ENCODE measurements at places on chromosomes 16 and 17.

DNA sequence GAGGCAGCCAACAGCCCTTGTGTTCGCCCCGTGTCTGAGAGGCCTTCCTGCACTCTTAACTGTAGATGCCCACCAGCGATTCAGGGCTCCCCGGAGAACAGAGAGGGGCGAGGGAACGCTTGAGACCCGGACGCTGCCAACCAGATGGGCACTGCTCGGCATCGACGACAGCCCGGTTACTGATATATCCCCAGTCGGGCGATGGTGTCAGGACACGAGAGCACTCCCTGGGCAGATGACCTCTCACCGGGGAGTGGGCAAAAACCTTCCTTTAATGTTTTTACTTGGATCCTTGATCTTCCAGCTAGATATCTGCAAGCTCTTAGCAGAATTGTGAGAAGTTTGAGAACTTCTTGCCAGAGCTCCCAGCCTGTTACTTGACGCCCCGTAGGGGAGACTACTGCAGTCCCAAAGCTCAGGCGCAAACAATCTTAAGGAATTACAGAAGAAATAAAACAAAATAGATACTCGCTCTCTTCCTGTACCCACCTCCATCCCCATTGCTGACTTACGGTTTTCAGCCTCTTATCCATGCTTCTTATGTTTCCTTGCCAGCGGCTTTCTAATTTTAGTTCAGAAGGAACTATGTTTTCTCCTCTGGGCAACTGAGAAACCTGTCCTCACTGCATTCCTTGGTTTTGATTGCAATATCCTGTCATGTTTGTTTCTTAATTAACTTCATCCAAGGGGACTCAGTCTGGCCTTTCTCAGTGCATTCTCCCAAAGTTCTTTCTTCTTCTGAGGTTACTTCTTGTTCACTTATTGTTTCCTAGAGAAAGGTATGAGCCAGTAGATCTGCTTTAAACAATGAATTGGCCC lies 845 bp downstream of the SP2 start:
- DNase-seq: no peak

GRCh38 chr16:52076332-52076731 lies 470.6 kb downstream of the TOX3 start:
- DNase-seq: no peak

GRCh38 chr16:75288181-75288580 lies 36.8 kb upstream of the BCAR1 start:
- DNase-seq: no peak

- no peak for DNase-seq
These were observed 119.7 kb upstream of the CIBAR2 start for GRCh38 chr16:85231959-85232358.

- no peak for DNase-seq
These were observed 71.8 kb downstream of the CACNG1 start for GRCh38 chr17:67116045-67116575.

- peak; percentile 91 for DNase-seq
These were observed at the start of gene SUPT4H1 for GRCh38 chr17:58351831-58352595. TSS of gene SUPT4H1 (minus strand) at chr17:58352201. CDS start at chr17:58352135, 66 bp downstream.

GRCh38 chr16:69234460-69234859 lies 47.5 kb downstream of the SNTB2 start:
- no peak for DNase-seq

DNA sequence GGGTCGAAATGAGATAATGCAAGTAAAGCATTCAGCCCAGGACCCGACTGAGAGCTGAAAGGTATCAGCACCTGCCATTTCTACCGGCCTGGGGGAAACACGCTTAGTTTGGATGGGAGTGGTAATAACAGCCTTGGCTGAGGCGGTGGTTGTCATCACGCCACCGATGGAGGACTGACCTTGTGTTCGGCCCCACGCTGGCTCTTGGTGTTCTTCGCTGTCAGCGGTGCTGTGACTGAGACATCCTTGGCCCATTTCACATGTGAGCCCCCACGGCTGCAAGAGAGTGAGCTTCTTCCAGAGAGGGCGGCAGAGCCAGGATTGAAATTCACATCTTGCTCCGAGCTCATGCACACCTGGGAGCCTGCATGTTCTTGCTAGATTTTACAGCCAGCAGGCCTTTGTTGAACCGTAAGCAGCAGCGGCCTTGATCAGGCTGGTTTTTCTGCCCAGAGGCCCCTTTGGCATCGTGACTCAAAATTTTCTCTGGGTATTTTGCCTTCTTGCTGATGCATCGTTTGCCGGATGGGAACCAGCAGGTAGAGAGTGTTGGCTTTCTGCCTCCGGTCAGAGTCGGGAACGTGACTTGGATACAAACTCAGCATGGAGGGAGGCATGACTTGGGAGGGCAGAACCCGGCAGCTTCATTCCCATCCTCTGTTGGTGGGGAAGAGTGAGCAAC lies 341.5 kb downstream of the SNX29 start:
- no peak for DNase-seq

DNA sequence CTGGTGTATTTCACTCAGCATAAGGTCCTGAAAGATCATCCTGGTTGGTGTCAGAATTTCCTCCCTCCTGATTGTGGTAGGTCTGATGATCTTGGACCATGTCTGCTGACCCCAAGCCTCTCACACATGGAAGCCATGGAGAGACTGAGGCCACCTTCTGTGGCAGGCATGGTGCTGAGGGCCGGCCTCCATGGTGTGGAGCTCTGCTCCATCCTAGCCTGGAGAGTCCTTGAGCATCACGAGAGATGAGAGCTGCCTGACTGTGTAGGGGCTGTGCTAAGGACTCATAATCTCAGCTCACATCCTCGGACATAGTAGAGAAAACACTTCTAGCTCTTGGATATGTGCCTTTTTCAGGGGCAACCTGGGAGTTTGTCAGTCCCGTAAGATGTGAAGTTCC lies 40.6 kb downstream of the MPRIP start:
- no peak for DNase-seq
